Effector memory CD8-positive, alpha-beta T cell (primary cell): ENCODE measurements at places on chromosomes 4 and X.
A peak's percentile ranks its signal among the peaks of the same experiment; 100 is the strongest.

- DNase-seq, result no peak
Observed at GRCh38 chrX:133542476-133542875, 127.2 kb upstream of the GPC4 start.

DNA sequence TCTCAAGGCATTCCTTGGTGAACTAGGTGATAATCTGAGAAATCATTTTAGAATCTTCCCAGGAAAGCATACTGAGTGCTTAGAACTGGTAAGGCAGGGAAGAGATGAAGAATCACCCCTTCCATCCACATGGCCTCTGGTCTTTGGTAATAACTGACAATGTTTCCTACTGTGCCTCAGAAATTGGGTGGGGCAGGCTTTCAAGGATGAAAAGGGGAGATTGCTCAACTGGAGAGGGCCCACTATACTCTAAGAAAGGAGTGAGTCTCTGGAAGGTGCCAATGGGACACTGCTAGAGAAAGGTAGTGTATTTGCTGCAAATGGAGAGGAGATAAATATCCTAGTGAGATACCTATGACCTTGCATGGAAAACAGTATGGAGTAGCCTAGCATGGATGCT lies 135.0 kb upstream of the SCML1 start:
- DNase-seq, result no peak

DNA sequence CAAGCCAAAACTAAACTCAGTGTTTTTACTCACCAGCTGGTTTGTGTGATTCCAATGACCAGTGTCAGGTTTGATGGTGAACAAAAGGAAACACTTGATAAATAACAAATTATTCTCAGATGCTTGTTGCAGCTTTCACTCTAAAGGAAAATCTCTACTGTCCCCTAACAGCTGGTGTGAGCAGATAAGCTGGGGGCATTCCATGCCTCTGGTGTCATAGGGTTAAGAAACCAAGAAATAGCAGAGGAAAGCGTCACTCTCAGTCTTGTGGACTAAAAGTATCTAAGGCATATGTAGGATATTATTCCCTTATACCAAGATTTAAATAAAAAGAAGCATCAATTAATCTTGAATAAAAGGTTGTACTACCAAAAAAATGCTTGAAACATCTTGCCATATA lies 24.3 kb downstream of the TRPC5 start:
- DNase-seq, result no peak

DNA sequence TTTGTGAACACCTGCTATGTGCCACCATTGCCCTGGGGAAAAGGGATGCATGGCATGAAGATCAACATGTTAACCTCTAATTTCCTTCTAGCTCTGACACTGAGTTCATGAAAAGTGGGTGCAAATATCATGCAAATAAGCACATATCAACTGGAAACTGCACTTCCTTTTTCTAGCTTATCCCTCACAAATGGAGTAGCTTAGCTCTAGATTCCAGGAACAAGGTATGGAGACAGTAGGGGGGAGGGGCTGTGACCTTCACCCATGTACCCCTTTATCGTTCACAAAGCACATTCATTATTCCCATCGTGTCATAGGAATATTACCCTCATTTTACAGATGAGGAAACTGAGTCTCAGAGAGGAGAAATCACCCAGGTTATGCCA lies 37.4 kb downstream of the STARD8 start:
- DNase-seq, result no peak

DNA sequence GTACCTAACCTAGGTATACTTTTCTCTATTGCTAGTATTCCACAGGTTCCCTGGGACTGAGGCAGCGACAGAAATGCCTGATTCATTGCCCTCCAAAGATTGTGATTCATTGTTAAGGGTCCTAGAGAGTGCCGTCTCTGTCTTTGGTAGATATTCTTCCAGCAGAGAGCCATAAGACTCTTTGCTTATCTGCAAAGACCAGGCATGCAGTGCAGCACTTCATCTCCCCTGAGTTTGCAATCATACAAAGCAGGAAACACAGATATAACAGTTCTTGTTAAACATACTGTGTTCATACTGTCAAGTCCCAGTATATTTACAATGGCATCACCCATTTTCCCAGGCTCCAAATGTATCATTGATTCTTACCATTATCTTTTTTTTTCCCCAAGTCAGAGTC lies 47.7 kb downstream of the KLF8 start:
- DNase-seq, result no peak

GRCh38 chr4:187128222-187128621 lies 404.6 kb upstream of the FAT1 start:
- DNase-seq, result no peak

GRCh38 chr4:154562697-154563254 lies at the start of gene FGB:
Gene FGB, plus strand, starts transcription at chr4:154563011. Its CDS starts 8 bp downstream, at chr4:154563019.
- no peak for DNase-seq

DNA sequence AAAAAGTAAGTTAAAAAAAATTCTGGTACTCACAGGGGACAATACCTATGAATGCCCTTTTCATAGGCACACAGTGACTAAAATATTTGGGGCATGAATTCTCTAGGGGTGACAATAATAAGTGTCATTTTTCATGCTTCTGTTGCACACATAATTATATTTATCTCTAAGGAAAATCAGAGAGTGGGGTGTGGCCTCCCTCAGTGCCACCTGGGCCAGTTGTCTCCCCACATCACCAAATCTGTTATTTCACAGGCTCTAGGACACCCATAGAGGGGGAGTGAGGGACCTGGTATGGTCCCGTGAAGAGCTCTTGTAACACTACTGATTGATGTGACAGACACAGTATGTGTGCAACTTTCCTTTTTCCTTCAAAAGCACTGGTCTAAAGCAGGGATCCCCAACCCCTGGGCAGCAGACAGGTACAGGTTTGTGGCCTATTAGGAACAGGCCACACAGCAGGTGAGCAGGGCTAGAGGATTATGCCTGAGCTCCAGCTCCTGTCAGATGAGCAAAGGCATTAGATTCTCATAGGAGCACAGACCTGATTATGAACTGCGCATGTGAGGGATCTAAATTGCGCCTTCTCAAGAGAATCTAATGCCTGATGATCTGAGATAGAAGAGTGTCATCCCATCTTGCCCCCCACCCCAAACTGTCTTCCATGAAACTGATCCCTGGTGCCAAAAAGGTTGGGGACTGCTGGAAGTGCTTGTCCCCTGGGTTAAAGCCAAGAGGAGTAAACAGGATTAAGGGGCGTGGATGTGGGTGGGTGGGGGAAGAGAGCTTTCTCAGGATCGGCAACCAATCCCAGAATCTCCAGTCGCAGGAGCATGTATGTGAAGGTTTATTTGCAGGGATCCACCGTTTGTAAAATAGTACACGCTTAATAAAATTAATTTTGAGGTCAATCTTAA lies 856 bp downstream of the SLC9B1 start:
- no peak for DNase-seq

DNA sequence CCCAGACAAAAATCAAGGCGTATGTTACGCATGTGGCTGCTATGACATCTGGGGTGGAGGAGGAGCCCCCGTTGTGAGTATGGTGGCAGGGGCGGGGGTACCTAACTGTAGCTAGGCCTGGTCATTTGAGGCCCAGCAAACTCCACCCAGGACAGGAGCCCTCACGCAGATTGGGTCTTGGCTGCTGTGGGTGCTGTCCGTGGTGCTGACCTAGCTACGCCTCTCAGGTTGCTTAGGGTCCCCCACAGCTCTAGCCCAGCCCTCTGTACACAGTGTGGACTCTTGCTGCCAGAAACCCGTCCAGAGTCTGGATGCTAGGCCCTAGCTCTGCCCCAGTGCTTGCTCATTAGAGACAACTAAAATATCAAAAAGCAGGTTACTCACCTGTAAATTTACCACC lies 146.7 kb upstream of the PSAPL1 start:
- DNase-seq, result peak; percentile 7

GRCh38 chrX:37685381-37686359 lies at the start of gene XK:
Gene XK, plus strand, starts transcription at chrX:37685791. Its CDS starts 171 bp downstream, at chrX:37685962.
- DNase-seq, result peak; percentile 17

GRCh38 chr4:184645904-184646610 lies 3.2 kb downstream of the CASP3 start:
- no peak for DNase-seq

DNA sequence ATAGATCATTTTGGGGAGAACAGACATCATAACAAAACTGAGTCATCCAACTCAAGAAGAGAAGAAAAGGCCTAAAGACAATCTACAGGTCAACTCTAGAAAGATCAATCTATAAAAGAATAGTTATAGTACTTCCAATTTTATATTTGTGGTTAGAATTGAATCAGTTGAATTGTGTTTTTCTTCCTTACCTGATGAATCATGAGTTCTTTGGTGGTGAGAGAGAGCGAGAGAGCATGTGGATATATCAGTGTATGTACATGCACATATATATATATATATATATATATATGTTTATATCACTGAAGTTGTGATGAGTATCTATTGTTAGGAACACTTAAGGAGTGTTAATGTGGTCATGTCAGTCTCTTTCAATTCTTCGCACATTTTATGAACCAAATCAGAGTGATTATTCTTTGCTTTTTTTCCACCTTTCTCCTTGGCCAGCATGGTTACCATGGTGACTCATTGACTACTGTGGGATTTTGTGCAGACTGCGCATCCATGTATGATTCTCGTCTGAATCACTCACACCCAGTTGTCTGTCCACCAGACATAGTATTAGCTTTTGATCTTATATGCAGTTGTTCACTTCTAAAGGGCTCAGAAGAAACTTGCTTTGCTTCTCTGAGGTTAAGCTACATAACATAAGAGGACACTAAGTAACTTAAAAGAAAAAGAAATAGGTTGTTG lies 90.4 kb upstream of the RAB40AL start:
- DNase-seq, result no peak

- DNase-seq, result no peak
Observed at GRCh38 chr4:83516042-83516772, 19.7 kb upstream of the GPAT3 start.

DNA sequence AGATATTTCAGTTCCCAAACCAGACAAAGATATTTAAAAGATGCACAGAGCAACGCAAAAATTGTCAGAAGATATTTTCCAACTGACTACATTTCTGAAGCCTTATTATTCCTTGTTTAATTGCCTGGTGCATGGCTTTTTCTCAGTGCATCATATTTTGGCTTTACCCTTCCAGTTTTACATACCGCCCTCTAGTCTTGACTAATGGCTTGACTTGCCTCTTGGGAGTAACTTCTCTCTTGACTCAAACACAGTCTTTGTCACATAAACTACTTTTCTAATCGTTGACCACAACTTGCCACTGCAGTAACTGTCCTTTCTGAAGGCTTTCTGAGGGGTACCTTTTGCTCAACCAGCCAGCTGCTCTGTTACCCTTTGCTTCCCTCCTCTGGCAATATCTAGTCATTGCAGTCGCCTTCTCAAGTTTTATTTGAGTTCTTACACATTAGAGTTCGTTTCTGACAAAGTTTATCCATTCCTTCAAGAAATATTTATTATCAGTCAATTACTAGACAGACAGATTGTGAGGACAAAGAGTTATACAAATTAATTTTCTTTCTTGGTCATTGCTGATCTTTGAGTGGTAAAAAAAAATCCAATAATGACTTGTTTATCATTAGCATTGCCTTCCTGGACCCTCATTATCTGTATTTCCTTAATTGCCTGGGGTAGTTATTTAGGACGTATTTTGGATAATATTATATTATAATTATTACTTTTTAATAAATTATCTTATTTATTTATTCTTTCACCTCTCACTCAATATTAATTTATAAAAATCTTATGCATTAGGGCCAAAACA lies 506.9 kb upstream of the PCDH10 start:
- no peak for DNase-seq

- no peak for DNase-seq
Observed at GRCh38 chr4:1208970-1209704, 36.8 kb upstream of the SPON2 start.

- DNase-seq, result no peak
Observed at GRCh38 chr4:94516999-94517398, 65.3 kb downstream of the PDLIM5 start.

DNA sequence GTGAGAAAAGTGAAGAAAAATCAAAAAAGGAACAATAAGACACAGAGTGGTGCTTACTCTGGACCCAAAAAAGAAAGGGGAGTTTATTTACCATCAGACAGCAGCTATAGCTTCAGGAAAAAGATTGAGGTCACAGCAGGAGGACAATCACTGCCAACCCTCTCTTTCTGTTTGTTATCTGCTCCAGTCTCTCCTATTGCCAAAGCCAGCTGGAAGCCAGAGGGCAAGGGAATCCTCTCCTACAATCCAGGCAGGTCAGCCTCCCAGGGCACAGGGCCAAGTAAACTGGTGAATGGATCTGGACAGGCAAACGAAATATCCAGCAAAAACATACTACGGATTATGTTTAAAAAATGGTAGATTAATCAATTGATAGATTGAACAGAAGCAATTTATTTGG lies 306.9 kb upstream of the SLIT2 start:
- DNase-seq, result no peak

- no peak for DNase-seq
Observed at GRCh38 chr4:33494150-33494549, 2750.2 kb downstream of the ARAP2 start.

DNA sequence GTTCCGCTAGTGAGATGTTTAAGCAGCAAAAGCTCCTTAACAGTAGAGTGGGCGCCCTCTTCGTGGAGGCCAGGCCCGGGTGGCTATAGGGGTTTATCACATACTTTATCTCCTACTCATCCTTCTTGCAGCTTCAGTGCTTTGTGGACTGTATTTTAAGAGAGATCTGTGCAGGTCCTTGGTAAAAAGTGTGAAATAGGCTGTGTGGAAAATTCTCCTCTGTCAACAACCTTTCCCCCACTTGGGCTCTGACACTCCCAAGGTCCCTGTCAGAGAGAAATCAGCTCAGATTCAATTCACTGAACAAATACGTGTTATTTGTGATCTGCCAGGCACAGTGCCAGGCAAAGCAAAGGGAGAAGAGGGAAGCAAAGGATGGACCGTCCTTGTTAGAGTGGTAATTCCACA lies 214.3 kb upstream of the PPARGC1A start:
- no peak for DNase-seq

DNA sequence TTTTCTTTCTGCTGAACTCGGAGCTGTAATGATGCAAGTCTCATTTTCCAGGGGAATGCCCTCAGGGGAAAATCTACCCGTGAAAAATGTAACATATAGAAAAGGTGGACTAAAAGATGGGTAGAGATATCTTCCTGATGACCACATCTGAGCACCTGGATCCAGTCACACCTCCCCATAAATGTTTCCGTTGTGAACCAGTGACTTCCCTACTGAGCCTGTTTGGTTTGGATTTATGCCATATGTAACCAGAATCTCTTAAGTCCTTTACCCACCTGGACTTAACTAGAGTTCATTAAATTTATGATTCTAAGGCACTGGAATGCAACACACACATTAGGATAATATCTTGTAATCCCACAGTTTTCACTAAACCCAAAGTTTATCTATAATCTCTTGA lies 171.1 kb downstream of the ZNF330 start:
- DNase-seq, result no peak

GRCh38 chrX:55167124-55167803 lies 52.9 kb upstream of the PAGE5 start:
- no peak for DNase-seq

GRCh38 chr4:141210168-141210567 lies 10.5 kb upstream of the ZNF330 start:
- no peak for DNase-seq

- DNase-seq, result no peak
Observed at GRCh38 chr4:144562019-144562705, 83.8 kb upstream of the HHIP start.
